ENCODE measurements at places on chromosomes 12 and 14. TPM values are rescaled to one million over a fixed set of nuclear protein-coding genes. Genes with fewer than 3 reads are reported as not detected.

- no peak for DNase-seq
These were observed 225.6 kb downstream of the DUSP6 start for GRCh38 chr12:89126712-89127111.

DNA sequence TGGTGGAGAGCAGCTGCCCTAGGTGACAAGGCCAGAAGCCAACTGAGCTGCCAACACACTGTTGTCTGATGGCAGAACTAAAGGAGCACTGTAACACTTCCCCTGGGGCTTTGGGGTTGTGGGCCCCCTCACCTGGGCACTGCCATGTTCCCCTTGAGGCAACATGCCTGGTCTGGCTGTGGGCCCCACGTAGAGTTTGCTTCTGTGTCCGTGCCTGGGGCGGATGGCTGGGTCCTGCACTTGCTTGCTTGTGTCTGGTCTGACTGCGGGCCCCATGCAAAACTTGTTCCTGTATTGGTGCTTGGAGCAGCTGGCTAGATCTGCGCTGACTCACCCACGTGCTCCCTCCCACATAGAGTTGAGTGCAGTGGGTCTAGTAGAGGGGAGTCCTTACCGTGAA, 78.4 kb downstream of the MNAT1 start:
- no peak for DNase-seq

- DNase-seq: no peak
These were observed 5.6 kb upstream of the GLRX5 start for GRCh38 chr14:95529216-95529615.

DNA sequence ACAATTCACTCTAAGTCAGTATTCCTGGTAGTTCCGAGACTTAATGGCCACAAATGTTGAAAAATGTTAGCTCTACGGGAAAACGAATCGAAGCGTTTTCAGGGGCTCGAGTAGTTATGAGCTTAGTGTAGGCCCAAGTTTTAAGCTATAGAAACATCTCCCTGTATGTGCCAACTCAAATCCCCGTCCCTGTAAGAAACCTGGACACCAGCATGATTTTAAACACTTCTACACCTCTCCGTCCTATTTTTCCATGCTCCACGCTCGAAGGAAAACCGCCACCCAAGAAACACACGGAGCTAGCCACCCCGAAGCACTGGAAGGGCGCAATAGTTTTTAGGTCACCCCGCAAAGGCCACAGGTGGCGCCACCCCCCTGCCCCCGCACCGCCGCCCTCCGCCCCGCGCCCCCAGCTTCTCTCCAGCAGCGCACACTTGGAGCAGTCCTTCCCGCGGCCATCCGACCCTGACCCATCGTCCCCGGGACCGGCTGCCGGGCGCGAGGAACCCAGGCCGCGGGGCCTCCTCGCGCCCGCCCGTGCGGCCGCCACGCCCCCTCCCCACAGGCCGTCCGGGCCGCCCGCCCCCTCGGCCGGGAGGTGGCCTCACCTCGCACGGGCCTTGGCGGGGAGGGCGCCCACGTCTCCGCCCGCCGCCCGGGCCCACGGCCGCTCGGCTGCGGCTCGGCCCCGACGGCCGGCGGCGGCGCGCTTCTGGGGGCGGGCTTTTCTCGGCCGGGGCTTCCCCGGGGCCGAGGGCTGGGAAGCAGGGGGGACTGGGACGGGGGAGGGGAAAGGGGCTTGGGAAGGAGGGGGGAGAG, 522 bp downstream of the R3HDM2 start:
- DNase-seq: peak; percentile 55

- peak; percentile 71 for DNase-seq
These were observed 87.5 kb downstream of the DUSP16 start for GRCh38 chr12:12474931-12475795.

- DNase-seq: no peak
These were observed 77.2 kb downstream of the PTPRR start for GRCh38 chr12:70843363-70843762.

DNA sequence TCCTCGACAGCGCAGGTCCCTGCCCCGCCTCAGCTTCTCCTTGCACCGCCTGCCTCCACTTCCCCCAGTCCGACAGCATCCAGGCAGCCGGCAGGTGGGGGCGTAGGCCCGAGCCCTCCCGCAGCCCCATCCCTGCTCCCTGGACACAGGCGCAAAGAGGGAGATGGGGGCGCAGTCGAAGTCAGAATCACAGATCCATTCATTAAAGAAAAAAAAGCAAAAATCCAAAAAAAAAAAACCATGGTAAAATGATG, 41.2 kb downstream of the RFLNA start:
- DNase-seq: no peak

- no peak for DNase-seq
These were observed 62.5 kb downstream of the MED13L start for GRCh38 chr12:116215023-116215422.

GRCh38 chr14:48936849-48937248, 649.3 kb downstream of the RPS29 start:
- no peak for DNase-seq

DNA sequence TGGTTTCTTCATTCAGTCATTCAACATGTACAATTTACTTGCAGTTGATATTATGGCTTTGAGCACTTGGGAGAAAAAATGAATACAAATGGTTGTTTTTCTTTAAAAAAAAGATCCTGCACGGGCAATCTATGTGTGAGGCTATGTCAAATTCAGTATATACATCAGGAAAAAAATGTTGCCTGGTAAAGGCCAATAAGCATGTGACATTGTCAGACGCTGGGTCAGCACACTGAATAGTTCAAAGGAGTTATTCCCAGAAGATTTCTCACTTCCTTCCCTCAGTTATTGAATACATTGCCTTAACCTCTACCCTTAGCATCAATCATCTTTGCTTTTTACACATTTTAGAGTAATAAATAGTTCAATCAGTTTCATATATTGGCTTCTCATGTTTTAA, 319.2 kb downstream of the NUAK1 start:
- no peak for DNase-seq

GRCh38 chr14:92677087-92677668, 71.2 kb downstream of the LGMN start:
- peak; percentile 83 for DNase-seq

DNA sequence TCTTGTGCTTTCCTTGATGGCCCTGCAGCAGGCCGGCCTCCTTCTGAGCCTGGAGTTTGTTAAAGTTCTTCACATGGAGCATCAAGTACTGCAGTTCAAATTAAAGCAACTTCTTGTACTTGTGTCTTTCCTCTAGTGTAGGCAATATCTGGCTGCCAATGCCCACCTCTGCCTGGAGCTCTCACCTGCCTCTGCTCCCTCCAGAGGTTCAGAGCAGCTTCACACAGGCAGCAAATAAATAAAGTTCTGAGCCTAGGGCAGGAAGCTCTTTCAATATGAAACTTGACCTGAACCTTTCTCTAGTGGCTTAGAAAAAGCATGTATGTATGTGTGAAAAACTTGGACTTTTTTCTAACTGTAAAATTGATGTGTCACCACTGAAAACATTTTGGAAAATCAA, 65.9 kb downstream of the ITPR2 start:
- DNase-seq: no peak

DNA sequence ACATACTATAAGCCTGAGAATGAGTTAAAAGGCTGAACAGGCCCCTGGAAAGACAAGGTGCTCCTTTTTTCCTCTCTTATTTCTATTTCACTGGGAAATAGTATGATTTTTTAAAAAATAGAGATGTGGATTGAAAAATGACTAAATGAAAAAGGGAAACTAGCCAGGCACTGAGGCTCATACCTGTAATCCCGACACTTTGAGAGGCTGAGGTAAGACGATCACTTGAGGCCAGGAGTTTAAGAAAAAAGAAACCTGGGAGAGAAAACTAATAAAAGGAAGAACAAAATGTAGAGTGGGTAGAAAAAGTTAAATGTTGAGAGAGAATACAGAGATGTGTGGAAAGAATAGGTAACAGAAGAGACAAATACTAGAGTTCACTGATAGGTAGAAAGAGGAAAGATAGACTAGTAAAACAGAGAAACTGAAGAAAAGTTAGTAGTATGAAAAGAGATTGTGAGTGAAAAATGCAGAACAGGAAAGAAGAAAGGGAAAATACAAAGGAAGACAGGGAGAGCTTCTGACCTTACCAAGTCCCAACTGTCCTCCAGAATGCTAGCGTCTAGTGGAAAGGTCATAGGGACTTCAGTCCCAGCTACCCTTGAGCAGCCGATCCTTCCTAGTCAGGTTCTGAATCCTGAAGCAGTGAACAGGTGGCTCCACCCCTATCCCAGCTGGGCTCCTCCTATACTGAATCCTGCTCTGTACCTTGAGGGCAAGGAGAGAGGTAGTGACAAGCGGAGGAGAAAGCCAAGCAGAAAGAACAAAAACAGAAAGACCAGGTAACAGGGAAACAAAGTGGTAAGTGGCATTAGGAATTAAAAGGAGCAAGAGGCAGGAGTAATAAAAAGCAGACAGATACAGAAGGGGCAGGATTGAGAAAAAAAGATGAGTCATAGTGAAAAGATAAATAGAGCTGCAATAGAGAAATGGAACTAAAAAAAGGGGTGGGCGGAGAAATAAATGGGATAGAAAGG, 7.3 kb downstream of the TMEM116 start:
- DNase-seq: no peak

GRCh38 chr14:104440297-104440956, 139.1 kb upstream of the C14orf180 start:
- no peak for DNase-seq

DNA sequence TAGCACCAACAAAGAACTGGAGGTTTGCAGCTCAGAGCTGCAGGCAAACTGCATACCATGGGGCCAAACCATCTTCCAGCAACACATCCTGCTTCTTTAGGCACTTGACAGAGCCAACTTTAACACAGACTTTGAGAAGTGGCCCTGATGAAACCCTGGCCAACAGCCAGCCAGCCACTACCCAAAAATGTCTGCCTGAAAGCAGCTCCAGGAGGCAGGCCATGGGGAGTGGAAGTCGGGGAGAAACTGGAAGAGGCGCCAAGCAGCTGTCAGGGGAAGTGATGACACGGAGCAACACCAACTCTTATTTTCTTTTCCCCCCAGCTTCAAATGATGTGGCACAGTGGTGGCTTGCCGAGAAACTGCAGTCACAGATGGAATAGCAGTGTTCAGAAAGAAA, 110.9 kb upstream of the PLXNC1 start:
- no peak for DNase-seq

DNA sequence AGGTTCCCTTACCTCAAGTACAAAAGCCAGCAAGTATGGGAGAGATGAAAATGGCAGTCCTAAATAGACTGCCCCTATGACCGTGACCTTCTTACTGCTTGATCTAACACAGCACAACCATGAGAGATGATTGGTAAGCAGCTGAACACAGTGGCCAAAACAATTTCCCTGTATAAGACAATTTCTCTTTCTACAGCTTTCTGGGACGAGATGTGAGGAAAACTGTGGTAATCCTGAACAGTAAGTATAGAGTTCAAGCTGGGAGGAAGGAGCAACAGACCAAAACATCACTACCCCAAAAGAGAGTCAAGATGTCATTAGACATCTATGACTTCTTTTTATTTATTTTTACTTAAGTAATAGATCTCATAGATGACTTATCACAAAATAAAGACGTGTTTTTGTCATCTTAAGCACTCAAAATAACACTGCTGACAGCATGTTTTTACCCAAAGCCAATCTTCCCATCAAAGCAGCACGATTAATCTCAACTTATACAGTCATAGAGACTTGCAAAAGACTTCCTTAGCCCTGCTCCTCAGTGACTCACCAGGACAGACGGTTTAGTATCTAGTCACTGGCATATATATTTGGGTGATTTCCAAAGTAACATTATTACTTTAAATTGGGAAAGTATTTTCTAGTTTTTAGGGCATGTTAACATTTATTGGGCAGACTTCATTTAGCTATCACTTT, 3.7 kb downstream of the TMEM52B start:
- DNase-seq: no peak

Gene PYGL
- 0.37 TPM for total RNA-seq

Gene SRGAP1
- 0.02 TPM for total RNA-seq

Gene GDF3
- total RNA-seq: not detected

Gene FAM181A
- not detected for total RNA-seq

Gene PRKCH
- total RNA-seq: 158 TPM

Gene BIN2
- 33.8 TPM for total RNA-seq

Gene TMED8
- 21.5 TPM for total RNA-seq

Gene STYK1
- not detected for total RNA-seq

Gene ANG
- total RNA-seq: 0.27 TPM

Gene MYF6
- total RNA-seq: not detected

Gene ITGA5
- 17.9 TPM for total RNA-seq

Gene RGS6
- total RNA-seq: not detected

Gene SDR9C7
- total RNA-seq: not detected

Gene GALC
- total RNA-seq: 11.2 TPM

Gene KIF5A
- 0.60 TPM for total RNA-seq

Gene OTUB2
- total RNA-seq: 1.6 TPM
